ENCODE measurements at places on chromosomes 1 and 21.

- DNase-seq: no peak
Measured at GRCh38 chr1:228873709-228874108, 138.4 kb downstream of the RHOU start.

DNA sequence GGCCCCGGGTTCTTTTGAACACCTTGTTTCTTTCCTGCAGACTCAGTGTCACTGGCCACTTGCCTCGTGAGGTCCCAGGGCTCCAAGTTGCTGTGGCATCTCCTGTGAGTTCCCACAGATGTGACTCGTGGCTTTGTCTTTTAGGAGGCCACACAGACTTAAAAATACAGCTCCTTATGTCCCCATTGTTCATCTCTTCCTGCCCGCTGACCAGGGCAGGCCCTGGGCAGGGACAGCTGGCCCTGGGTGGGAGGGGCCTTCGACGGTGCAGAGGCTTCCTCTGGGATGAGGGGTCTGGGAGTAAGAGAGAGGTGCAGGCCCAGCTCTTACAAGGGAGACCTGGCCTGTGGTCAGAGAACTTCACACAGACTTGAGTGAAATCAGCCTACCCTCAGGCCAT lies 15.6 kb downstream of the LDLRAP1 start:
- DNase-seq: no peak

DNA sequence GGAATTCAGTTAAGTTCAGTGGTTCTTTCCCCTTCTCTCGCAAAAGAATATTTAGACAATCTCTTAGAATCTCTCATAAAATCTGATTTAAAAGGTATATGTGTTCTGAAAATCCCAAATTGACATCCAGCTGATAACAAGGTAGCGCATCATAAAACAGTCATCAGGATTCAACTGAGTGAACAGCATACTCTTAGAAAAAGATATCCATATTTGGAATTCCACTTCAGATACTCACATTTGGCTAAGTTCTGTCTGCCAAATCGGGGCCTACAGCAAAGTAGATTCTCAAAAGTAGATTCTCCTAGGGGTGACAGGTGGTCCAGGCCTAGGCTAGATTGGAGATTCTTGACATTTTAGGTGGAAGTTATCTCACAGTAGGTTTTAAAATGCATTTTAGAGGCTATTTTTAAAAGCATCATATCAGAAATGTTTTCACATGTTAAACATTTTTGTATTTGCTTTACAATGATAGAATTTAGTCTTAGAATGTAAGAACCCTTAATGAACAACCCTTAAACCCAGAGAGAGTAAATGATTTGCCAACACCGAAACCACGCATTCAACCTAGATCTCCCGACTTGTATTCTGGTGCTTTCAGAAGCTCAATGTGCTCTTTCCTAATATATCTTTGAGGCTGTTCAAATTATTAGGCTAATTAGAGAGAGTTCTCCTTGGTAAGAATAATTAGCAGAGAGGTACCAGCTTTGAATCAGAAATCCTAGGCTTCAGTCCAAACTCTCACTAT lies 318.9 kb downstream of the LMO4 start:
- no peak for DNase-seq

DNA sequence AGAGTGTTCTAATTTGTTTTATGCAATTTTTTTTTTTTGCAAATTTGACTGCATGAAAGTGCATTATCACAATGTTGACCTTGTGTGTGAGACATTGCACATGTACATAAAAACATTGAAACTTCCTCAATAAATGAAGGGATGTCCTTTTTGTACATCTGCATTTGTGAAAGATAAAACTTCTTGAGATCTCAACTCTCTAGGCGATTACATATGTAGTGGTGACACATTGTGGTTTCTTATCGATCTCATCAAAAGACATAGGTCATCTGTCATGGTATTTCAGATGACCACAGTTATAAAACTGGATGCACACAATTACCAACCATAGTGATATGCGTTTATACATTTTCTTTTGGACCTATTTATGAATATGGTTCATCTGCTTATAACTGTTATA lies 35.6 kb upstream of the C21orf91 start:
- no peak for DNase-seq

GRCh38 chr1:18646091-18646785 lies 15.6 kb downstream of the PAX7 start:
- no peak for DNase-seq

GRCh38 chr1:116825720-116826438 lies 71.6 kb downstream of the CD2 start:
- peak; percentile 79 for DNase-seq
